Stimulated activated naive CD4-positive, alpha-beta T cell treated with Interleukin-2 at 50 U/mL for 16 hours (primary cell): ENCODE measurements at places on chromosomes 13 and 19.

DNA sequence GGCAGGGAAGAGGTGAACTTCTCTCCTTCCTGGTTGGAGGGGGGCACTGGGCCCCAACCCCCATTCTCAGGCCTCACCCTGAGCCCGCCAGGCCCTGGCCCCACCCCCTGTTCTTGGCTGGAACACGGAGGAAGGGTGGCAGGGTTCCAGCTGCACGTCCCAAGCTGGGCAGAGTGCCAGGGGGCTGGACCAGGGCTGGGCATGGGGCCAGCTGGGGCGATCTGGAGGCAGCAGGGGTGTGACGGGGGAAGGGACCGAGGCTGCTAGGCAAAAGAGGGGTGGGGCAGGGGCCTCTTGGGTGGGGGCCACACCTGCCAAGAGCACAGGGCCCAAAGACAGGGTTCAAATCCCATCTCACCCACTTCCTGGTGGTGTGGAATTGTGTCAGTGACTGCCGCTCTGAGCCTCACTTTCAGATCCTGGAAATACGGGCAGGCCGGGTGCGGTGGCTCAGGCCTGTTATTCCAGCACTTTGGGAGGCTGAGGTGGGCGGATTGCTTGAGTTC, 2.2 kb downstream of the HIF3A start:
- DNase-seq = no peak

DNA sequence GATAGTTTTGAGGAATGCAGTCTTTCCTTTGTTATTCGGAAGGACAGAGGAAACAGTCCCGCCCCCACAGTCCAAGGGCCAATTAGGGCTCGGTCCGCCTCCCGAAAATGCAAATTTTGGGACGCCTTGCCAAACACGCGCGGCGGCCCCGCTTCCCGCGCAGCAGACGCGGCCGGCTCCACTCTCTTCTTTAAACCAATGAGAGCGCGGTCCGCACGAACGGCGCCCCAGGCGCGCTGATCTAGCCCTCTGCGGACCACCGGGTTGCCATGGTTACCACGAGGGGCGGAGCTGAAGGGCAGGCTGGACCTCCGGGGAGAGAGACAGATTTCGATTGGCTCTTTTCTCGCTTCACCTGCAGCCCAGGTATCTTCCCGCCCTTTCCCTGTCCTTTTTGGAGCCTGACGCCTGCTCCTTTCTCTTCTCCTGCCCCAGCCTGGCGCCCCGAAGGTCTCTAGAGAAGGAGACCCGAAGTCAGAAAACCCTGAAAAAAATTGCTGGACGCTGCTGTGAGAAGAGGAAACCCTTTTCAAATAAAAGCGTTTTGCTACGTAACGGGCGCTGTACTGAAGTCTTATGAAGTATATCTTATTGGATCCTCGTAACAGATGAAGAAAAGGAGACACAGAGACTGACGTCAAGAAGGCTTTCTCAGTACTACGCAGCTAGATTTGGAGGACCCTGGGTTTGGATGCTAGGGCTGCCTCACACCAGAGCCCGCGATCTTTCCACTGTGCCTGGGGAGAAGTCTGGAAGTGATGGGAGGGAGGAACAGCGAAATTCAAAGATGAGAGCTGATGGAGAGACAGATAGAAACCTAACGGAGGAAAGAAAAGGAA, 2.0 kb downstream of the PTH2 start:
- DNase-seq = peak; percentile 10

DNA sequence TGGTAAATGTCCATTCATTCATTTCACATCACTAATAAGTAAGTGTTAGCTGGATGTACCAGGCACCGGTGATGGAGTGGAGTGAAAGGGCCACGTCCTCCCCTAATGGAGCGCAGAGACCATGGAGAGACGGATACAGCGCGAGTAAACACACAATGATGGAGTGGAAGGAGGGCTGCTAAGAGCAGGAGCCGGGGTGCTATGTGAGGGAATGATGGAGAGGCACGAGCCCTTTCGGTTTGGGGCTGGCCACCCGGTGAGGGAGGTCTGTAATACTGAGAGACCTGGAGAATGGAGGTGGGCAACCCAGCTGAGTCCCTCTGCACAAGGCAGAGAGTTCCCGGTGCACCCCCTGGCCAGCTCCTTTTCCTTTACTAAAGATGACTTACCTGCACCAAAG, 53.7 kb downstream of the PEPD start:
- DNase-seq = no peak

DNA sequence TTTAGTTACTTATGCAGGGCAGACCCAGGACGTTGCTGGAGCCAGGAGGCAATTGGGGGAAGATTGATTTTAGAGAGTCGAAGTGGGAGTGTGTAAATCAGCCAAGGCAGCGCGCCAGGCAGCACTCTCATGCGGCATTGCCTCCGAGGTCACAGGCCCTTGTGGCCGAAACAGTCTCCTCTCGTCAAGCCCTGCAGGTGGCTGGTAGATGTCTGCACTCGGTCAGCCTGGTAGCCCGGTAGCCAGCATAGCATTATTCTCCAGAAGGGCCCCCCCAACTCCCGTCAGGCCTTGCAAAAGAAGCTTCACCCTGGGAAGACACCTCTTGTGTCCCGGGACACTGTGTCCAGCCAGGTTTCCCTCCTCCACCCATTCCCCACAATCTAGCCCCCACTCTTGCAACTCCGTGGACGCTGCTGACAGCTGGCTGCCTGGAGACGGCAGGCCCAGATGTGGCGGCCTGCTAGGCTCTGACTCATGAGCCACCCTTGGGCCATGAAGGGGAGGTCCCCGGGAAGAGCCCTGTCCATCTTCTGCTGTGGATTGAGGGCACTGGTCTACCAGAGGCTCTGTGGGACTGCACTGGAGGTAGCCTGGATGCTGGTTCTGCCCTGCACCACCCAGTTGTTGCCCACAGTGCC, 2.6 kb upstream of the PEPD start:
- no peak for DNase-seq

- DNase-seq = no peak
Observed at GRCh38 chr13:44174769-44175425, 198.7 kb upstream of the SERP2 start.

- DNase-seq = no peak
Observed at GRCh38 chr13:26075498-26075897, 23.7 kb upstream of the SHISA2 start.

DNA sequence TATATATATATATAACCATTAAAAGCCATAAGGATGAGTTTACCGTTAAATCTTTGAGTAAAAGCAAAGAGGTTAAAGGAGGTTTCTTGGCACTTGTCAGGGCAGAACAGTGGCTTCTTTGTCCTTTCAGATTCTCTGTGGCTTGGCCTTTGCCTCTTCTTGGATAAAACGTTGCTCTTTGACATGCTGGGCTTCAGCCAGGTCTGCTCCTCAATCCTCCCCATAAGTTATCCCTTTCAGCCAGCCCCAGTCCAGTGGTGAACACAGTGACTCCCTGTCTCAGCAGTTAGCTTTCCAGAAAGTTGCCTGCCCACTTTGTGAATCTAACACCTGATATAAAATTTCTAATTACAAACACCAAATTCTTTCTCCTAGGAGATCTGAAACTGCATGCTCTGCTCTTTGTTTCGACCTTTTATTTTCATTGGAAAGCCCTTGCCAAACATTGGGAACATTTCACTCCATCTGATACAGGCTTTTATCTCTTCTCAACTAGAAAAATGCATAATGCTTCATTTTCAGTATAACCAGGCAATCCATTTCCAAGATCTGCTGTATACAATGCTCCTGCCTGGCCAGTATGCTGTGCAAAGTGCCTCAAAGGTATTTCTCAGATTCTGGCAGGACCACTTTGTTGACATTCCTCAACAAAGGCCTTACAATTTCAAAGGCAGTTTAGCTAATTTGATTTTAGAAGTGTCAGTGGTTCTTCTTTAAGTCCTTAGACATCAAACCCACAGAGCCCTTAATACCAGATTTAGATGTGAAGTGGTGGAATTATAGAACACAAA, 16.2 kb upstream of the MED4 start:
- no peak for DNase-seq

- DNase-seq = peak; percentile 99
Observed at GRCh38 chr19:43463381-43464133, 1.9 kb downstream of the LYPD3 start.

GRCh38 chr19:39941151-39941550, 6.7 kb upstream of the FCGBP start:
- no peak for DNase-seq

DNA sequence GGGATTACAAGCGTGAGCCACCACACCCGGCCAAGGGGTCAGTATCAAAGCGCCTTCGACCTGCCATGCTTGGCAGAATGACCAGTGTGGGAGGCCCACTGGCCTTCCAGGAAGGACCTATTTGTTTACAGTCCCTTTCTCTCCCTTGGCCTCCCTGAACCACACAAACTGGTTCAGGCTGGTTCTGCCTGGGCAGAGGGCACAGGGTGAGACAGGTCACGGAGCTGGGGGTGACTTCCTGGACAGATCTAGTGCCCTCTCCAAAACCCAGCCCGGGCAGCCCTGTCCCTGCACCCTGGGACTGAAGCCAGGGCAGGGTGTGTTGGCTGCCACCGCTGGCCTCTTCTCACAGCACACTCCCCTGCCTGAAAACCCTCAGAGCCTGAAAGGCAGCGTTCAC, 11.3 kb downstream of the PLEKHF1 start:
- no peak for DNase-seq

DNA sequence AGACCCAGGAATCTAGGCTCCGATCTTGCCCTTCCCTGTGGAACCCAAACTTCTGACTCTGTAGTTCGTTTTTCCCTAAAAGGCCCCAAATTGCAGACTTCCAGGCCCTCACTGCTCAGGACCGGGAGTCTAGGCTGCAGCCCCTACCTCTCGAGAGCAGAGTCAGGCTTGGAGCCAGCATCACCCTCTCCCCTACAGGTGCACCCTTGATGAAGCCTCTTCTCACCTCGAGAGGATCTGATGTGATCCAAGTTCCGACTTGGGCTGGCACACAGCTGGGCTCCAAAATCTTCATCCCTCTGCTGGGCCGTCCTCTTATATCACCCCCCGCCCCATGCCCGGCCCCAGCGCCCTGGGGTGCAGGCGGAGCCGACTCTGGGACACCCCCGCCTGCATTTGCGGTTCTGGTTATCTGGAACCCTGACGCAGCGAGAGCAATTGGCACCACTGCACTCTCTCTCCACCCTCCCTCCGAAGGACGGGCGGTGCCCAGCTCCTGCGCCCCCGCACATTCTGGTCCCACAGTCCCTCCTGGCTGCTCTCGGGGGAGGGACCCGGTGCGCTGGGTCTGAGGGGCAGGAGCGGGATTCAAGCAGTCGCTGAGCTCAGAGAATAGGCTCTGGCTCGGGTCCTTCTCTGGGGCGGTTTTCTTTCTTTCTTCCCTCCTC, at the start of gene KLK7:
Gene KLK7 (minus strand): TSS at position 293 of the 668 bp plus-strand sequence. CDS start 1,518 bp downstream, outside the sequence.
- no peak for DNase-seq

DNA sequence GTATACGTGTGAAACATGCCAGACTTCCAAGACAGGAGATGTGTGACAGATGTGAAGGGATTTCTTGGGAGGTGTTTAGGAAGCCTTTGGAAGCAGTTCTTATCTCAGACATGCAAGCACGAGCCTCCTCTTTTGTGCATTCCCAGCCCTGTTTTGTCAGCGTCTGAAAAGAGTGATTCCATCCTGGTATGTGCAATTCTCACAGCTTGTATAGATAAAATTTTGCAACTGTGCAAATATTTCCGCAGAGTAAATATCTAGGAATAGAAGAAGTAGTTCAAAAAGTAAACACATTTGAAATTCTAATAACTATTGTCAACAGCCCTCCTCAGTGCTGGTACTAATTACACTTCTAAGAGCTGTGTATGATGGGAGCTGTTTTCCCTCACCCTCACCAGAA, 72.3 kb upstream of the C1QTNF9B start:
- no peak for DNase-seq

GRCh38 chr19:43755256-43755801, 567 bp upstream of the SMG9 start:
- DNase-seq = peak; percentile 76

DNA sequence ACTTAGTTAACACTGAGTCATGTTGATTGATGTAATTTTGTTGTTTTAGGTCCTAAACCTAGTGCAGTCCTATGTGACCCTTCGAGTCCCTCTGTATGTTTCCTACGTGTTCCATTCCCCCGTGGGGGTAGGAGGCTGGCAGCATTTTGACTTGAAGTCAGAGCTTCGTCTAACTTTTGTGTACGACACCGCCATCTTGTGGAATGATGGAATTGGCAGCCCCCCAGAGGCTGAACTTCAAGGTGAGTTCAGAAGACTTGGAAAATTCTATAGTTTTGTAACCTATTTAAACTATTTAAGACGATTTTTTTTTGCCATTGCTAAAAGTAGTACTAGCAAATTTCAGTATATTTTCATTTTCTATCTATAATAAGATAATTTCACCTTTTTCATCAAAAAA, 117.9 kb downstream of the STOML3 start:
- no peak for DNase-seq

- no peak for DNase-seq
Observed at GRCh38 chr13:26050568-26051230, 1.1 kb downstream of the SHISA2 start.

GRCh38 chr13:33264620-33264978, 21.0 kb downstream of the STARD13 start:
- DNase-seq = no peak

DNA sequence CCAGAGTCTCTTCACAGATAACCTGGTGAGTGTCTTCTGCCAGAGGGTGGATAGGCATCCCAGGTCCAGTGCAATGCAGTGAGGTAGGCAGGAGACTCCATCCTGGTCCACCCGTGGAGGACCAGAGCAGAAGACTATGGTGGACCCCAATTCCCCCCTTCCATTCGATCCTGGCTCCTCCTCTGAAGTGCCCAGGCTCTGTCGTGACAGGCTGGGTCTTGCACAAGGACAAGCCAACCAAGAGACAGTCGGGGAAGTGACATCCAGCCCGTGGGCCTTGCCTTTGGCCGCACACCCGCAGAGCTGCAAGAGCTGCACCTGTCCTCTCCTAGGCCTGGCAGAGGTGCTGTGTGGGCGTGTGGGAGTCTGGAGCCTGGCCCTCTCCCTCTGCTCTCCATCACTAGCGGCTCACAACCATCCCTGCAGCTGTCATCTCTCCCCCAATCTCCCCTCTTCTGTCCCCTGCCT, 3.1 kb downstream of the ZNF784 start:
- DNase-seq = no peak

- DNase-seq = no peak
Observed at GRCh38 chr19:52692431-52693008, 42.3 kb downstream of the ZNF611 start.

- DNase-seq = no peak
Observed at GRCh38 chr19:39942366-39942730, 7.9 kb upstream of the FCGBP start.

DNA sequence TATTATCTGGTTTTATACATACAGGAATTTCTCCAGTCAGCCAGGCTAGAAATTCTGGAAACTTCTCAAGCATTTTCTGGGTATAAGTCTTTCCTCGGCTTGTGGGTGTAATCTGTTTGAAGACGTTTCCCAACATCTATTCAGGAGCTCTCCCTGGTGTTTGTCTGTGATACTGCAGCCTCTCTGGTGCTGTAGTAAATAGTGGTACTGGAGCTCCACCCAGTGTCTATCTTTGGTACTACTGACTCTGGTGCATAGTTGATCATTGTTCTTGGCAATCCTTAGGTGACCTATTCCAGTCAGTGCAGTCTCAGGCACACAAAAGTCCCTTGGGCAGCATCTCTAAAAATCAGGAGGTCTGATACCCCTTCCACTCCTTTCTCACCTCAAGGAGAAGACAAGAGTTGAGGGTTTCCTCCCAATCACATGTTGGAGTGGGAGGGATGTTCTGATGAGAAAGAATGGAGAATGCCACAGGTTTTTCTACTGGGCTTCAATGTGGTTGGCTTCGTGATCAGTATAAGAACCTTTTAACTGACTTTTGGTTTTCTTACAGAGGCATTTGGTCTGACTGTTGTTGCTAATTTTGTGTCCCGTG, 115.5 kb downstream of the CYSLTR2 start:
- peak; percentile 69 for DNase-seq

- DNase-seq = no peak
Observed at GRCh38 chr19:35329323-35329722, 336 bp downstream of the CD22 start.

- DNase-seq = no peak
Observed at GRCh38 chr13:67063036-67063435, 167.1 kb downstream of the PCDH9 start.
